Activated T-helper 2 cell treated with anti-CD3 and anti-CD28 coated beads, Interferon-gamma antibody, Interleukin-2, Interleukin-4, amounts not matched to agents 10 μg/mL and 5 μg/mL and 100 μg/mL, durations not matched to agents 14 hours and 24 hours and 36 hours (primary cell): ENCODE measurements at places on chromosomes 7 and 10. TPM values are rescaled to one million over a fixed set of nuclear protein-coding genes. Genes with fewer than 3 reads are reported as not detected.

Gene STEAP1B
- total RNA-seq = 0.30 and 0.32 TPM in 2 replicates

Gene DNAJB12
- total RNA-seq = 27.6 and 34.0 TPM in 2 replicates

Gene CDH23
- total RNA-seq = 0.44 and 0.55 TPM in 2 replicates

Gene GPR26
- not detected in 2 replicates for total RNA-seq

Gene GARS1
- total RNA-seq = 208 and 221 TPM in 2 replicates

Gene NUP42
- 52.2 and 54.0 TPM in 2 replicates for total RNA-seq

DNA sequence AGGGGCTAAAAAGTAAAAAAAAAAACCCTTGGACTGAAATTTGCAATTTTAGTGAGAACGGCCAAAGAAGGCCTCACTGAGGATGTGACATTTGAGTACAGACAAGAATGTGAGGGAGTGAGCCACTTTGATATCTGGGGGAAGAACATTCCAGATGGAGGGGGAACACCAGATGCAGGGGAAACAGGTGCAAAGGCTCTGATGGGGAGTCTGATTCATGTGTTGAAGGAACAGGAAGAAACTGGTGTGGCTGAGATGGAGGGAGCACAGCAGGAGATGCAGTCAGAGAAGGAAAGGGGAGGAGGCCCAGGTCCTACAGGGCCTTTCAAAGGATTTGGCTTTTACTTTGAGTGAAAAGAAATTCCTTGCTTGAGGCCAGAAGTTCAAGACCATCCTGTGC is 615.7 kb upstream of the NRP1 start:
- H3K36me3 ChIP-seq = no peaks in the 10 kb centered on the region
- H3K4me1 ChIP-seq = no peaks in the 10 kb centered on the region
- H3K27me3 ChIP-seq = no peaks in the 10 kb centered on the region

- DNase-seq = no peak
- peaks cover 19% of the 10 kb centered on the region for H3K4me1 ChIP-seq
- no peak overlapping the region for H3K4me3 ChIP-seq
- H3K36me3 ChIP-seq = no peaks in the 10 kb centered on the region
- H3K27me3 ChIP-seq = peaks cover 5% of the 10 kb centered on the region
Measured at GRCh38 chr10:92102601-92103213, 179.1 kb downstream of the BTAF1 start.

GRCh38 chr7:138374119-138374693 is 85.9 kb upstream of the TRIM24 start:
- no peaks in the 10 kb centered on the region for H3K4me1 ChIP-seq
- H3K4me3 ChIP-seq = no peak overlapping the region
- peaks cover 1% of the 10 kb centered on the region for H3K27me3 ChIP-seq
- H3K36me3 ChIP-seq = no peaks in the 10 kb centered on the region
- no peak for DNase-seq

DNA sequence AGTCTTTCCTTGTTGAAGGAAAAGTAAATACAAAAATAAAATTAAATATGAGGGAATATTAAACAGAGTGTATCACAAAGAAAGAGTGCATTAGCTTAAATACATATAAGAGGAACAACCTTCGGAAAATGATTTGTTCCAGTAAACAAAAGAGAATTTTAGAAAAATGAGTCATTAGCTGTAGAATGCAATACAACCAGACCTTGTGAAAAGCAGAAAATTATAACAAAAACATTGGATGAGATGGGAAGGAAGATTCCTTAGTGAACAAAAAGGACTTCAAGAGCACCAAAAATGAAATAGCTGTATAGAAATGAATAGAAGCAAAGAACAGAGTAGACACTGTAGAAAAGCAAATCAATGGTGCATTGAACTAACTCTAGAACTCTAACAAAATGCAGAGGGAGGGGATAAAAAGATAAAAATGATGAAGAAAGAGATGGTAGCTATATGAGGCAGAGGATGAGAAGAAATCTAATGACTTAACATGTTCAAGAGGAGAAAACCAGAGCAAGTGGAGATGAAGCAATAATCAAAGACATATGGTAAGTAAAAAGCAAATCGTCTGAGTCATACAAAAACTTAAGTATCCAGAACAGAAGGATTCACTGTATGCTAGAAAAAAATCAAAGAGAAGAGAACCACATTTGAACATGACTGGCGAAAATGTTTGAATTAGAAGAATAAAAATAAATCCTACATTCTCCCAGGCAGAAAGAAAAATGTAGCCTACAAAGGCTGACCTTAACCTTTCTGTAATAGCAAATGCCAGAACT is 190.5 kb downstream of the TMEM26 start:
- H3K36me3 ChIP-seq = no peaks in the 10 kb centered on the region
- H3K4me1 ChIP-seq = no peaks in the 10 kb centered on the region
- no peak overlapping the region for H3K4me3 ChIP-seq

GRCh38 chr7:94382132-94382531 is 12.6 kb upstream of the COL1A2 start:
- H3K36me3 ChIP-seq = no peaks in the 10 kb centered on the region
- H3K4me1 ChIP-seq = no peaks in the 10 kb centered on the region
- peaks cover 8% of the 10 kb centered on the region for H3K27me3 ChIP-seq
- no peak for DNase-seq
- no peak overlapping the region for H3K4me3 ChIP-seq

DNA sequence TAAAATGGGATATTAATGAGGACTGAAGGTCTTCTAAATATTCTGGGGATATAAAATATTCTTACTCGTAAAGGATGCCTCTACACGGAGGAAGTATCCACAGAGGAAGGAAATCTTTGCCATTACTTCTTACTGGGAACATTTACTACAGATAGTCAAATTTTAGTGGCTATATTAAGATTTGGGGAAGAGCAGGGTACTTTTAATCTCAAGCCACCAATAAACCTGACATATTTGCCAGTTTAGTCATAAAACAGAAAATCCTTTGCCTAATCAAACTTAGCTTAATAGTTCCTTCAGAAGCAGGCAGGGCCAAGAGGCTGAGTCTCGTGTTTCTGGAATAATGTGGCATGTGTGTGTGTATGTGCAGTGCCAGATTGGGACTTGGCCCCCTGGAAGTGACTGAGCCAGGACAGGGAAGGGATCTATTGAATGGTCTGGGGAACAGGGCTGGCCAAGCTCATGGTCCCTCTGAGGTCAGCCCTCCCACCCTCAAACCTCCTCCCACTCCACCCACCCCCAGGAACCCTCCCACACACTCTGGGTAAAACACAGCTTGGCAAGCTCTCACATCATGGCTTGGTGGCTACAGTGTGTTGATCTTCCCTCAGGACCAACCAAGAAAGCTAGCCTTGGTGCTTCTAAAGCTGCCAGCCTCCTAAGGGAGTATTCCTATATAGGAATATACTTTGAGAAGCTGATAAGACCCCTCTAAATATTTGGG is 1.6 kb upstream of the PIK3CG start:
- peaks cover 22% of the 10 kb centered on the region for H3K36me3 ChIP-seq
- H3K27me3 ChIP-seq = no peaks in the 10 kb centered on the region
- H3K4me3 ChIP-seq = no peak overlapping the region
- no peak overlapping the region for H3K27ac ChIP-seq
- DNase-seq = no peak

- H3K27ac ChIP-seq = no peak overlapping the region
- no peak for DNase-seq
- H3K27me3 ChIP-seq = no peaks in the 10 kb centered on the region
- no peak overlapping the region for H3K4me3 ChIP-seq
- H3K4me1 ChIP-seq = peaks cover 3% of the 10 kb centered on the region
- peaks cover 45% of the 10 kb centered on the region for H3K36me3 ChIP-seq
Measured at GRCh38 chr7:27616914-27617548, 45.7 kb downstream of the HIBADH start.

DNA sequence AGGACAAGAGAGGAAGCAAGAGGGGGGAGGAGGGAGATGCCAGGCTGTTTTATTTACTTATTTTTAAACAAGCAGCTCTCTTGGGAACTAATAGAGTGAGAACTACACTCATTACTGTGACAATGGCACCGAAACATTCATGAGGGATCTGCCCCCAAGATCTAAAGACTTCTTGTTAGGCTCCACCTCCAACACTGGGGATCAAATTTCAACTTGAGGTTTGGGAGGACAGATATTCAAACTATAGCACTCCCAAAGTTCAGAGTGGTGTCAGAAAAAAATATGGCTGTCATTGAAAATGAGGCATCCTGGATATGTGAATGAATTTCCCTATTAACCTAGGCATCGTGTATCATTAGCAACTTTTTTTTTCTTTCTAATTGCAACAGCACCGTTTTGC is 145.5 kb downstream of the ABCA13 start:
- no peaks in the 10 kb centered on the region for H3K4me1 ChIP-seq
- DNase-seq = no peak
- H3K36me3 ChIP-seq = no peaks in the 10 kb centered on the region
- no peak overlapping the region for H3K27ac ChIP-seq
- peaks cover 2% of the 10 kb centered on the region for H3K27me3 ChIP-seq
- H3K4me3 ChIP-seq = no peak overlapping the region

DNA sequence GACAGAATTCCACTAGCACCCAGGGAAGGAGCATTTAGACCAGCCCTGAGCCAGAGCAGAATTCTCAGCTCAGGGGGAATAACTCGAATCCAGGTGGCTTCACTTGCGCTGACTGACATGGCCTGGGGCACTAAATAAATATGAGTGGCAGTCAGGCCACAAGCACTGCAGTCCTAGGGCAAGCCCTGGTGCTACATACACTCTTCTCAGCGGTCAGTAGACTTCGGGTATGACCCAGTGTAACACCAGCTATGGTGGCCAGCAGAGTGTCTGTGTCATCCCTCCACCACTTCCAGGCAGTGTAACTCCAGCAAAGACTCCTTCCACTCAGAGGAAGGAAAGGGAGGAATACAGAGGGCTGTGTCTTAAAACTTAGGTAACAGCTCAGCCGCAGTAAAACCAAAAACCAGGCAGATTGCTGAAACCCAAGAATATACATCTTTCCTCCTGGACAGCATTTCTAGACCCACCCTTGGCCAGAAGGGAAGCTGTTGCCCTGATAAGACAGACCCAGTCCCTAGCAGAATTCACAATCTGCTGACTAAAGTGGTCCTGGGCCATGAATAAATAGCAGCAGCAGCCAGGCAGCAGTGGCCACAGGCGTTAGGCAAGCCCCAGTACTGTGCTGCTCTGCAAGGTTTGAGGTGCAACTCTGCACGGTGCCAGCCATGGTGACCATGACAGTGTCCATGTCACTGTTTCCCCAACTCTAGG is 77.0 kb downstream of the SNX13 start:
- H3K27me3 ChIP-seq = no peaks in the 10 kb centered on the region
- no peak for DNase-seq
- H3K27ac ChIP-seq = no peak overlapping the region
- H3K4me1 ChIP-seq = peaks cover 8% of the 10 kb centered on the region
- H3K36me3 ChIP-seq = peaks cover 78% of the 10 kb centered on the region
- no peak overlapping the region for H3K4me3 ChIP-seq

GRCh38 chr10:133140417-133141143 is 19.4 kb upstream of the KNDC1 start:
- H3K4me3 ChIP-seq = no peak overlapping the region
- no peak overlapping the region for H3K27ac ChIP-seq
- no peak for DNase-seq
- peaks cover 7% of the 10 kb centered on the region for H3K4me1 ChIP-seq
- H3K36me3 ChIP-seq = no peaks in the 10 kb centered on the region

GRCh38 chr7:31100871-31101270 is 48.8 kb downstream of the ADCYAP1R1 start:
- no peaks in the 10 kb centered on the region for H3K4me1 ChIP-seq
- H3K4me3 ChIP-seq = no peak overlapping the region
- H3K27ac ChIP-seq = no peak overlapping the region

- no peaks in the 10 kb centered on the region for H3K4me1 ChIP-seq
- no peak overlapping the region for H3K4me3 ChIP-seq
- DNase-seq = no peak
- H3K27me3 ChIP-seq = no peaks in the 10 kb centered on the region
- no peak overlapping the region for H3K27ac ChIP-seq
- H3K36me3 ChIP-seq = no peaks in the 10 kb centered on the region
Measured at GRCh38 chr7:84162125-84162524, 32.5 kb downstream of the SEMA3A start.

- no peak overlapping the region for H3K4me3 ChIP-seq
- no peak for DNase-seq
- H3K4me1 ChIP-seq = no peaks in the 10 kb centered on the region
- peaks cover 10% of the 10 kb centered on the region for H3K27me3 ChIP-seq
- no peak overlapping the region for H3K27ac ChIP-seq
Measured at GRCh38 chr7:45295222-45295621, 137.6 kb downstream of the RAMP3 start.
